Heart right ventricle (tissue), 16 donors: ENCODE measurements at places on chromosomes 6 and 20. TPM values are rescaled to one million over a fixed set of nuclear protein-coding genes. Genes with fewer than 3 reads are reported as not detected.

Gene DSN1
- total RNA-seq = 4.0 TPM

Gene MYT1
- total RNA-seq = 0.21 TPM

Gene PLAGL2
- 10.6 TPM for total RNA-seq

Gene OPN5
- total RNA-seq = 0.34 TPM

Gene RAB44
- total RNA-seq = 0.05 TPM

Gene TBXT
- not detected for total RNA-seq

Gene RCAN2
- 291 TPM for total RNA-seq

Gene KCNK5
- total RNA-seq = 0.18 TPM

Gene DEF6
- total RNA-seq = 1.0 TPM

Gene GPR6
- not detected for total RNA-seq

Gene REM1
- total RNA-seq = 3.4 TPM

DNA sequence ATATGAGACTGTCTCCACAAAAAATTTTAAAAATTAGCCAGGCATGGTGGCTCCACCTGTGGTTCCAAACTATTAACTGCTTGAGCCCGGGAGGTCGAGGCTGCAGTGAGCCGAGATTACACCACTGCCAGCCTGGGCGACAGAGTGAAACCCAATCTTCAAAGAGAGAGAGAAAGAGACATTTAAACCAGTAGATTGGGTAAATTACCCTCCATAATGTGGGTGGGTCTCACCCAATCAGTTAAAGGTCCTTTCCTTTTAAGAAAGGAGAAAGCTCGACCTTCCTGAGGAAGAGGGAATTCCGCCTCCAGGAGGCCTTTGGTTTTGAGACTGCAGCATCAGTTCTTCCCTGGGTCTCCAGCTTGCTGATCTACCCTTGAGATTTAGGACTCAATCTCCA is 25.2 kb upstream of the SCML4 start:
- DNase-seq = no peak

GRCh38 chr6:154791556-154792317 is 58.5 kb downstream of the SCAF8 start:
- no peak for DNase-seq

DNA sequence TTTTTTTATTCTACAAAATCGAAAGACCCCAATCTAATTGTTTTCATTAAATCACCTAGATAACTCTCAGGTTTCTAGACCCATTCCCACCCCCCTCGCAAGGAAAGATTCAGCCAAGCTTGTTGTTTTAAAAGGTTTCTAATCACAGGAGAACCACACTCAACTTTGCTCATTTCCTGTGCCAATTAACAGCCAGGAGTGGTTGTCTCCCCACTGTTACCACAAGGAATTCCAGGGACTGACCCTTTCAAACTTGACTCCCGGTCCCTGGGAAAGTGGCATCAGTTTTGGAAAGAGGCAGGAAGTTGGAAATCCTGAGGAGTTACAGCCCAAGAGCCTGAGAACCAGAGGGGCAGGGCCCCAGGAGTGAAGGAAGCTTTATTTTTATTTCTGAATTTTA is 561.3 kb upstream of the JAG1 start:
- DNase-seq = no peak

GRCh38 chr20:47748823-47749222 is 36.5 kb downstream of the SULF2 start:
- DNase-seq = no peak

DNA sequence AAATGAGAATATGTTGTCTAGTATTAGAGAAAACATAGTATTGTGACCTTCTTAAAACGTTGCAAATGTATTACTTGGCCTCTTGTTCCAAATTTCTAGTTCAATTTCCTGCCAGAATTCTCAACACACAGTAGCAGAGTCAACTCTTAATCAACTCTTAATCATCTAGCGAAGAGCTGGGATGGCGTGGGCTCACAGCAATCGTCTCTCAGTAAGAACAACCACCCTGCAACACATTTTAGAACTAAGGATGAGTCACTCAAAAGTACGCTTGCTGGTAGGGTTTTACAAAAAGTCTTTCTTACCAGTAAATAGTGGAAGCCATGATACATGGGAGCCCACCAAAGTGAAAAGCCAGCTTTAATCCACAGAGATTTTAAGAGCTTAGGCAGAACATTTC is 24.6 kb downstream of the GPR6 start:
- DNase-seq = no peak

- DNase-seq = peak; percentile 54
Measured at GRCh38 chr6:43772681-43773049, 2.7 kb downstream of the VEGFA start.

- DNase-seq = no peak
Measured at GRCh38 chr6:99467509-99468106, 42.5 kb upstream of the PNISR start.

- DNase-seq = no peak
Measured at GRCh38 chr6:16716321-16716858, 44.9 kb downstream of the ATXN1 start.

DNA sequence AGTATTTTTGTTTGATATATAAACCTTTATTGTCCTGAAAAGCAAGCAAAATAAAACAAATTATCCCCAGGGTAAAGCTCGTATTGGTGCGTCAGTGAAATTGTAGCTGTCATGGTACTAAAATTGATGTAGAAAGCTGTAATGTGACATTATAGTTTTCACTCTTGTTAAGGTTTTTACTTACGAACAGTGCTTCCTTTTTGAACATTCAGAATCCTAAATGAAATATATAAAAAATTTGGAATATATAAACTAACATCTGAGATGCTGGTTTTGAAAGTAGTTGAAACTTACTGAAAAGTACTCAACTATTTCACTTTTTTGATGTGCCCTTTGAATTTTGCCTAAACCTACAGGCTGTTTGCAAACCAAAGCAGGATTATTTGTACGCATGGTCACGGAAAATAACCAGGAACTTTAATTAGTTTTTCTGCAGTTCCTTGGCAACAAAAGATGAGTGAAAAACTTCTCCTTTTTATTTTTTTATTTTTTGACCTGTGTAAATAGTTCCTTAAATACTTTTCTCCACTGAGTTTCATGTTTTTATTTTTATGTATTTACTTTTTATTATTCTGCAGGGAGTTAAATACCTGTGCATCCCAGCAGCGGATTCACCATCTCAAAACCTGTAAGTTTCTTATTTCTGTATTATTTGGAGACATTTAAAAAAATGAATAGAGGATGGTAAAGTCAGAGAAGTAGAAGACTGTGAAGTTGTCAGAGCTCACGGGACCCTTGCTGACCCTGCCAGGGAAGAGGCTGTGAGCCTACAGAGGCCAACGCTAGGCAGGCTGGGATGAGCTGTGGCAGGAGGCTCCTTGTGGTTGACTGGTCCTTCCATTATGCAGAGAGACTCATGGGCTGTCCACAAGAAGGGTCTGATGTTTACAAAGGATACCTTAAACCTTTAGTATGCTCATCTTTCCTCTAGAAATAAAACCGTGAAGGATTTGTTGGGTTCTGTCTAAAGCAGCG is 42.5 kb downstream of the DUSP22 start:
- DNase-seq = no peak

DNA sequence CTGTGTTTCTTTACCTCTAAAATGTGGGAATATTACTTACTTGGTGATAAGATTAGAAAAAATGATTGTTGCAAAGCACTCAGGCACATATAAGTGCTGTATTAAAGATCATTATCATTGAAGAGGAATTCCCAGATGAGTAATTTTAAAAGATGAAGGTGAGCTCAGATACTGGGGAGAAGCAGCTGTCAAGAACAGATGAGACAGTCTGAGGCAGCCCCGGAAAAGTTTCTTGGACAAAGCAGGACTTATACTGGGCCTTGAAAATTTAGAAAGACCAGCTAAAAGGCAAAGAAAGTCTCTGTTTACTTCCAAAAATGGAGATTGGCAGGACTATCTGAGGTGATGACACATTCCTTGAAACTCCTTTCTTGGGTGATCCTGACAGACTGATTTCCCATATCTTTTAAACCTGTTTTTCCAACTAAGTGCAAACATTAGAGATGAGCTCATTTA is 93.8 kb upstream of the MARCKS start:
- no peak for DNase-seq

DNA sequence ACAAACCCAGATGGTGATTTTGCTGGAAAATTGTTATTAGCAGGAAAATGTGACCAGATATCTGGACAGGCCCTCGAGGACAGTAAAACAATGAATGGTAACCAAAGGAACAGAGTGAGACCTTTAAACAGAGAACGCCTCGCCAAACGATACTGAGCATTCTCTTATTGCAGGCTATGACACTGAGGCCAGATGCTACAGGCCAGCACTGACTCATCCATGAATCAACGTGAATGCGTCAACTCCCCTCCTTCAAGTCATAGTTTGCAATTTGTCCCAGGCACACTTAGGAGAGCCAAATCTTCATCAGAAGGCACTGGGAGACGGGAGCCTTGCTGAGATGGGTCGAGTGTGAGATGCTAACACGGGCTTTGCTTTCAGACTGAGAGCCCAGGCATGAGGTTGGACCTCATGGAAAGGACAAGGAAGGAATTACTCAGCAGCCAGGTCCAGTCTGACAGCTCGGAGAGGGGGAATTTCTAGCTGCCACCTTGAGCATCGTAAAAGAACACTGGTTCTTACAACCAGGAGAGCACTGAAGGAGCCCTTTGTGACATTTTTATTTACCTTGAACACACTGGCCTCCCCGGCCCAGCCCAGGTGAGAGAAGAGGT is 60.7 kb downstream of the BMP7 start:
- no peak for DNase-seq

DNA sequence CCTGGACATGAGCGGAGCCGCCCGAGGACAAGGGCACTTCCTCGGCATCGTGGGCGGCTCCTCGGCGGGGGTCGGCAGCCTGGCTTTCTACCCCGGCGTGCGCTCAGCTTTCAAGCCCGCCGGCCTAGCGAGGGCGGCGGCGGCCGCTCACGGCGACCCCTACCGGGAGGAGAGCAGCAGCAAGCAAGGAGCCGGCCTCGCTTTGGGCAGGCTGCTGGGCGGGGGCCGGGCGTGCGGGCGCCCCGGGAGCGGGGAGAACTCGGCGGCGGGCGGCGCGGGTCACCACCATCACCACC is 6.7 kb downstream of the PRDM13 start:
- DNase-seq = no peak

DNA sequence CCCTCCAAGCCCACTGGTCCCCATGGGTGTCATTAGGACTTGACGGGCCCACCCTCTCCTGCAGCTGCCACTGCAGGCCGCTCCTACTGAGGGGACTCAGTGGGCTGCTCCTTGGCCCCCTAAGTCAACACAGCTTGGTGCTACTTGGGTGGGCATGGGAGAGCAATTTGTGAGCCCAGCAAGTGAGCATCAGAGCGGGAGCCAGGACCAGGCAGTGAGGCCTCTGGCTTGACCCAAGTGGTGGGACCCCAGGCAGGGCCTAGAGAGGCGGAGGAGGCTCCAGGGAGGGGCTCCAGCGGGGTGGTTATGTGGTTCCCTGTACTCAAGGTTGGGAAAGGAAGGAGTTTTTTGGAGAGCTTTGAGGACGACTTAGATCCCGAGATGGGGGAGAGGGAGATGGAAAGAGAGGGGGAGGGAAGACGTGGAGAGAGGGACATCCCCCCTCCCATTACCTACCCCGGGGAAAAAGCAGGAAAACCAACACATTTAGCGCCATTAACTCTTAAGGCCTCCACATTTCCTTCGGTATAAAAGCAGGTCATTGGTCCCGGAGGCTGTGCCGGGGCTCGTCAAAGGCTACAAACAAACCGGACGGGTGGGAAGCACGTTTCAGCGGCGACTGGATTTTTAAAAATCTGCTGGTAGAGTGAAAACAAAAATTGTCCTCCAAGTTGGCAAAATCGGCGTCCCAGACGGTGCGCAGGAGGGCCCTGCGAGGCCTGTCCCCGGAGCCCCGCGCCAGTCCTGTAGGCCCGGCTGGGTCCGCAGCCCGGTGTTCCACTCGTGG is 8.8 kb downstream of the FOXC1 start:
- no peak for DNase-seq

GRCh38 chr6:305371-306206 is 13.3 kb downstream of the DUSP22 start:
- no peak for DNase-seq

GRCh38 chr6:70706491-70707123 is 38.9 kb downstream of the SMAP1 start:
- DNase-seq = no peak

GRCh38 chr6:36109092-36109491 is 21.2 kb upstream of the MAPK13 start:
- DNase-seq = no peak

DNA sequence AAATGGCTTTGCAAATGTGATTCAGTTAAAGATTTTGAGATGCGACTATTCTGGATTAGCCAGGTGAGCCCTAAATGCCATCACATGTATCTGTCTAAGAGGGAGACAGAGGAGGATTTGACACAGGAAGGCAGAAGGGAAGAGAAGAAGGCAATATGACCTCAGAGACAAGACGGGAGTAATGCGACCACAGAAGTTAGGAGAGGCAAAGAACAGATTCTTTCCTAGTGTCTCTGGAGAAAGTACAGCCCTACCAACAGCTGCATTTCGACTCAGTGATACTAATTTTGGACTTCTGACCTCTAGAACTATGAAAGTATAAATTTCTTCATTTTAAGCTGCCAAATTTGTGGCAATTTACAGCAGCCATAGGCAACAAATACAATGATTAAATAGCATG is 24.2 kb upstream of the TPD52L1 start:
- DNase-seq = no peak

- no peak for DNase-seq
Measured at GRCh38 chr6:170057034-170057734, 233.7 kb downstream of the DLL1 start.

DNA sequence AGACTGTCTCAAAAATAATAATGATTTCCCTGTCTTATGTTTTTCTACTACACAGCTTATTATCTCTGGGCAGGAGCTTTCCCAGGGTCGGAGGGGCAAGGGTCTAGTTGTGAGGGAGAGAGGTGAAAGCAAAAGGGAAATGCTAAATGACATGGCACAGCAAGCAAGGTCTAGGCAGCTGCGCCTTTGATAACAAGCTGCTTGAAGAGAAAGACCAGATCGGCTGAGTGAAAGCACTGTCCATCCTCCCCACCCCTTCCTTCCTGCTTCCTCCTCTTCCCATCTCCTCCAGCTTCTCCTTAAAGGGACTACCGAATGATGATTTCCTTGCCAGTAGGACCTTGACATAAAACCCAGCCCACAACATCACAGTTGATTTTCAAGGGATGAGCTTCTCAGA is 158.1 kb upstream of the AKAP12 start:
- no peak for DNase-seq

- DNase-seq = no peak
Measured at GRCh38 chr6:14732844-14733757, 512.8 kb upstream of the JARID2 start.

DNA sequence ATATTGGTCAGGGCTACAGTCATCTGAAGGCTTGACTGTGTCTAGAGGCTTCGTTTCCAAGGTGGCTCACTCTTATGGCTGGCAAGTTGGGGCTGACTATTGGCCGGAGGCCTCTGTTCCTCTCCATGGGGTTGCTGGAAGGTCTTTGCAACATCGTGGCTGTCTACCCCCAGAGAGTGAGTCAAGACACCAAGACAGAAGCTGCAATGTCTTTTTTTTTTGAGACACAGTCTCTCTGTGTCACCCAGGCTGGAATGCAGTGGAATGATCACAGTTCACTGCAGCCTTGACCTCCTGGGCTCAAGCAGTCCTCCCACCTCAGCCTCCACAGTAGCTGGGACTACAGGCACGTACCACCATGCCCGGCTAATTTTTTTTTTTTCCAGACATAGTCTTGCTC is 29.4 kb upstream of the KIF3B start:
- no peak for DNase-seq
